ENCODE measurements at places on chromosomes 5 and 9. TPM values are rescaled to one million over a fixed set of nuclear protein-coding genes. Genes with fewer than 3 reads are reported as not detected.

The KCNIP1 gene
- total RNA-seq: not detected

GRCh38 chr5:39624890-39625289 is 200.1 kb upstream of the DAB2 start:
- DNase-seq: no peak
- H3K36me3 ChIP-seq: no peaks in the 10 kb centered on the region
- no peaks in the 10 kb centered on the region for H3K4me1 ChIP-seq
- H3K4me3 ChIP-seq: no peak overlapping the region
- peaks cover 20% of the 10 kb centered on the region for H3K27me3 ChIP-seq

The NME5 gene
- not detected for total RNA-seq

GRCh38 chr5:145661737-145662485 is 173.2 kb downstream of the PRELID2 start:
- no peak for DNase-seq
- H3K27me3 ChIP-seq: no peaks in the 10 kb centered on the region
- no peak overlapping the region for H3K4me3 ChIP-seq
- no peak overlapping the region for H3K27ac ChIP-seq
- no peaks in the 10 kb centered on the region for H3K4me1 ChIP-seq

The CDC14B gene
- 0.62 TPM for total RNA-seq
